Fibroblast of skin of right biceps (primary cell): ENCODE measurements at places on chromosomes 1 and 21.

GRCh38 chr1:97919585-97920261 is 1.1 kb downstream of the DPYD start:
- DNase-seq, result no peak

GRCh38 chr1:109989506-109990301 is 5.1 kb downstream of the AHCYL1 start:
- peak; percentile 55 for DNase-seq

DNA sequence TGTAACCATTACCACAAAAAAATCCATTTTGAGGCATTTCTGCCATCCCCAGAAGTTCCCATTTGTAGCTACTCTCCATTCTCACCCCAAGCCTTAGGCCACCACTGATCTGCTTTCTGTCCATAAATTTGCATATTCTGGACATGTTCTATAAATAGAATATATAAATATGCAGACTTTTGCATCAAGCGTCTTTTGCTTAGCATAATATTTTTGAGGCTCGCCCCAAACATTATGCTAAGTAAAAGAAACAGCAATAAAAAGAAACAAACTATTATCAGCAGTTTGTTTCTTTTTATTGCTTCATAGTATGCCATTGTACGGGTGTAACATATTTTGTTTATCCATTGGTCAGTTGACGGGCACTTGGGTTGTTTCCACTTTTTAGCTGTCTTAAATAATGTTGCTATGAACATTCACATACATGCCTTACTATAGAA is 7.9 kb downstream of the TFAP2E start:
- no peak for DNase-seq

GRCh38 chr1:43452789-43453441 is 816 bp downstream of the HYI start:
- peak; percentile 65 for DNase-seq

- DNase-seq, result peak; percentile 43
These were observed 41.0 kb upstream of the USP25 start for GRCh38 chr21:15688809-15689208.

- peak; percentile 21 for DNase-seq
These were observed 5.6 kb upstream of the TNFSF18 start for GRCh38 chr1:173056365-173056764.

GRCh38 chr1:210360852-210361477 is 32.3 kb downstream of the HHAT start:
- peak; percentile 56 for DNase-seq

DNA sequence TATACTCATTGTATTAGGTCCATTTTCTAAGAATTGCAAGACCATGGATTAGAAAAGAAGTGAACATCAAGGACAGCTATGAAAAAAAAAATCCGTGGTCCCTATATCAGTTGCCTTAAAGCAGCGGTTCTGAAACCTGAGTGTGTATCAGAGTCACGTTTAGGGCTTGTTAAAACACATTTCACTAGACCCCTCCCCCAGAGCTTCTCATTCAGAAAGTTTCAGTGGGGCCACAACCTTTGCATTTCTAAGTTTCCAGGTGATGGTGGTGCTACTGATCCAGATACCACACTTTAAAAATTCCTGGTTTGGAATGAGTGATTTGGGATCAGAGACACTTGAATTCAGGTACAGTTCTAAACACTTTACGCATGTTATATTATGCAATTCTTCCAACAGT is 96.1 kb upstream of the PRMT6 start:
- no peak for DNase-seq

DNA sequence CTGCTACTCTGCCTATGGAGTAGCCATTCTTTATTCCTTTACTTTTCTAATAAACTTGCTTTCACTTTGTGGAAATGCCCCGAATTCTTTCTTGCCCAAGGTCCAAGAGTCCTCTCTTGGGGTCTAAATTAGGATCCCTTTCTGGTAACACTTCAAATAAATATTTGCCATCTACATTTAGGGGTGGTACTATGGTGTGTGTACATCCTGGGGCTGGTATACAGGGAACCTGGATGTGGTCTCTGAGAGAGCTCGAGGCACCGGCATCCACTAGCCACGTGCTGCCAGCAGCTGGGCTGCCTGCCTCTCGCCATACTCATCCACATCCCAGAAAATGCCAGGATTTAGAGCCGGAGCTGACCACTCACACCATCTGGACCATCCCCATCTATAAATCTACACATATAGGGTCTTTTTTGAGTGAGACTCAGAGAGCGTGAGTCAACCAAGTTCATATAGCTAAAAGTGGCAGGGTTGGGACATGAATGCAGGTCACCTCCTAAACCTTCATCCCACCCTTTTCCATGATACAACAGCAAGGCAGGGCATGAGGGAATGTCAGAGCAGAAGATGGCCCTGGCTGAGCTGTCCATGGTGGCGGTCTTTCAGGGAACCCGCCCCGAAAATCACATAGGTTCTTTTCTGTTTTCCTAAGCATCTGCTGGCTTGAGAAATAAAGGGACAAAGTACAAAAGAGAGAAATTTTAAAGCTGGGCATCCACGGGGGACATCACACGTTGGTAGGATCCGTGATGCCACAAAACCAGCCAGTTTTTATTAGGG is 76.6 kb upstream of the F3 start:
- no peak for DNase-seq

DNA sequence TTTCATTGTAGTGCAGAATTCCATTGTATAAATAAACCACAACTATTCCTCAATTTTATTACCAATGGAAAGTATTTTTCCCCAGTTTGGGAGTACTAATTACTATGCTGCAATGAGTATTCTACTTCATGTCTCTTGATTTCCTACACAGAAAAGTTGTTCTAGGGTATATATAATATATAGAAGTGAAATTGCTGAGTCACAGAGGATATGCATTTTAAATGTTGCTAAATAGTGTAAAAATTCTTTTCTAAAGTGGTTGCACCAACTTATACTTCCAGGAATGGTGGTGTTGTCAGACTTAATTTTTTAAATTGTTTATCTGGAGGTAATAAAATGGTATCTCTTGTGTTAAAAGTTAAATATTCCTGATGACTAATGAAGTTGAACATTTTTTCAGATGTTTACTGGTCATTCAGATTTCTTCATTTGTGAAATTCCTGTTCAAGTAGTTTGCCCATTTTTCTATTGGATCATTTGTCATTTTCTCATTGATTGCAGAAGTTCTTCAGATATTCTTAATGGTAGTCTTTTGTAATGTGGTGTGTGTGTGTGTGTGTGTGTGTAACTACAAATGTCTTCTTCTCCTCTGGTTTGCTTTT is 19.1 kb upstream of the MYOG start:
- DNase-seq, result no peak

- no peak for DNase-seq
These were observed 66.5 kb downstream of the PEX14 start for GRCh38 chr1:10541286-10541685.

- peak; percentile 64 for DNase-seq
These were observed 82.1 kb upstream of the F3 start for GRCh38 chr1:94623560-94624148.

- DNase-seq, result no peak
These were observed 140.7 kb upstream of the PTBP2 start for GRCh38 chr1:96580920-96581319.

DNA sequence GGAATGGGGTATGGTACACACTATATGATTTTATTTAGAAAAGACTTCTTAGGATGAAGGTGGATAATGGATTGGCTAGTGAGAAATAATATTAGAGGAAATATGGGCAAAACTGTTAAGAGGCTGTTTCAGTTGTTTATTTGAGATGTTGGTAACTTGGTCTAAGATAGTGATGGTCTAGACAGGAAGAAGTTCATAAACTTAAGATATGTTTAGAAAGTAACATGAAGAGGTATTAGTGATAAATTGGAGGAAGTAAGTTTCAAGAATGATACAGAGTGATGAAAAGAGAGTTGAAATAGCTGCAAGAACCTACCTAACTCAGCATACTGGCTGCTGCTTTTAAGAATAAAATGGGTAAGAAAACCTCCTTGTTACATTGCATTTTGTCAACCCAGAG is 9.2 kb upstream of the PTPRC start:
- DNase-seq, result no peak

GRCh38 chr1:9321480-9321849 is 28.8 kb downstream of the SPSB1 start:
- peak; percentile 71 for DNase-seq

DNA sequence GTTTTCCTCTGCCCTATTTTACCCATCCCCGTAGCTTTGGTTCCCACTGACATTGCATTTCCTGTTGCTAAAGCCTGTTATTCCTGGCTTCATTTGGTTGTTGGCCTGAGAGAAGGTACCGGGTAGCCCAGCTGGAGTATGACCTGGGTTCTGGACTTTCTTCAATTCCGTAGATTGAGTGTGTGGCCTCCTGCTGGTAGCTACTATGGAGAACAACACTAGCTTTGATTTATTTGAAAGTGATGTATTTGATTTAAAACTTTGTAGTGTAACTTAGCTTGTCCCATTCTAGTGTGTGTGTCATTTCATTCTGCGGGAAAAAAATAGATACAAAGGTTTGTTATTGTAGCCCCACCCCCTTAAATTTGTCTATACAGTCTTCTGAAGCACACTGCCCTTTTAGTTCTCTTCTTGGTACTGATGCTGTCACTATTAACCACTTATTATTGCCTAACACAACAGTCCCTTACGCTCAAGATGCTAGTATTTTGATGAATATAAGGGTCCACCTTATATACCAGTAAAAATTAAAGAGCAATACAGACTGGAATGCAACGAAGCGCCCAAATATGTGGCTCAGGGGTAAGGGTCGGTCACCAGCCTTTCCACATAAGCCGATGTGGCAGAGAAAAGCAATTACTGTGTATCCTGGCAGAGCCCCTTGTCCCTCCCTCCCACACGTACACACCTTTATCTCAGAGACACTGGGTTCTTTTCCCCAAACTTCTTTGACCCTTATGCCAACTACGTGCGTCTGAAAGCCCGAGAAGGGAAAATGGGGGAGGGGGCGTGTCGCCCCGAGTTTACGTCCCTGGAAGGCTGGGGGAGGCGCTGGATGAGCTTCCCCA is 643 bp upstream of the MOV10 start:
- DNase-seq, result peak; percentile 55

- no peak for DNase-seq
These were observed 37.3 kb upstream of the SLC19A1 start for GRCh38 chr21:45579383-45580180.

GRCh38 chr1:72283307-72284083 is 1.2 kb upstream of the NEGR1 start:
- peak; percentile 77 for DNase-seq

GRCh38 chr21:35057428-35057827 is 8.3 kb upstream of the RUNX1 start:
- no peak for DNase-seq

DNA sequence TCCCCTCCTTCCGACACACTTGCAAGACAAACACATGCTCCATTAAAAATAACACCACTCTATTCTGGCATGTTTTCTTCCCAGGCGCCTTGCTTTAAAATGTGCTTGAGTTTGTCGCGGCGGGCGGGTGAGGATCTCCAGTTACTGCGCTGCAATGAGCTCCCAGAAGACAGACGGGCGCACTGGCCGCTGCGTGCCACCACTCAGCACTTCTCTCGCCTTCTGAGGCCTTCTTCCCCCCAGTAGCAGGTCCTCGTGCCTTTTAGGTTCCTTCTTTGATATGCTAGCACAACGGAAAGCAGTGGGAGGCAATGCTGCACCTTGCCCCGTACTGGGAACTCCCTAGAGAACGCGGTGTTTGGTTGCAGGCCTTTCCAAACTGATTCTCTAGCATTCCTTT is 279.5 kb upstream of the NR5A2 start:
- no peak for DNase-seq

DNA sequence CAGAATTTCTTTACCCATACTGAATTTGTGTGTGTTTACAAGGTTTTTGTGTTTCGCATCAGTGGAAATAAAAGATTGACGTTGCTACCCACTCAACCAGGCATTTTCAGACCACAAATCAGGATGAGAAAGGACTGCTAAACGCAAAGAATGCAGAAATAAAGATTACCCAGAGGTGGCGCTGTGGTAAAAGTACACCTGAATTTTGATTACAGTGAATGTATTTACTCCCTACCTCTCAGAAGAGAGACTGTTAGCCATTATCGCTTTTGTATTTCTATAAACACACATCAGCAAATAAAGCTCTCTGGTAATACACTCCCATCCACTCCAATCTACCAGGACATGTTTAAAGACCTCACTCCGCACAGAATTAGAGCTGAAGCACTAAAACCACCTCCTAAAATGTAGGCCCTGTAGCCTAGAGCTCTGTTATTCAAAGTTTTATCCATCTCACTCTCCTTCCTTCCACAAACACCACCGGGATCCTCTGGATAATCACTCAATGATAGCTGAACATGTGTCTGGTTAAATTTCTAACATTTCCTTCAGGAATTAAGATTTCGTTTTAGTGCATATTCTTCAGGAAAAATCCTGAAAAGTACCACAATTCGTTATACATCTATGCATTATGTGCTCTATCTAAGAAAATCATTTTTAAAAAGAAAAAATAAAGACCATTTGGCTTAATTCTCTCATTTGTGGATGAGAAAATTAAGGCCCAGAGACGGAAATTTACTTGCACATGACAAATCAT is 2.5 kb upstream of the LMO4 start:
- DNase-seq, result peak; percentile 52

DNA sequence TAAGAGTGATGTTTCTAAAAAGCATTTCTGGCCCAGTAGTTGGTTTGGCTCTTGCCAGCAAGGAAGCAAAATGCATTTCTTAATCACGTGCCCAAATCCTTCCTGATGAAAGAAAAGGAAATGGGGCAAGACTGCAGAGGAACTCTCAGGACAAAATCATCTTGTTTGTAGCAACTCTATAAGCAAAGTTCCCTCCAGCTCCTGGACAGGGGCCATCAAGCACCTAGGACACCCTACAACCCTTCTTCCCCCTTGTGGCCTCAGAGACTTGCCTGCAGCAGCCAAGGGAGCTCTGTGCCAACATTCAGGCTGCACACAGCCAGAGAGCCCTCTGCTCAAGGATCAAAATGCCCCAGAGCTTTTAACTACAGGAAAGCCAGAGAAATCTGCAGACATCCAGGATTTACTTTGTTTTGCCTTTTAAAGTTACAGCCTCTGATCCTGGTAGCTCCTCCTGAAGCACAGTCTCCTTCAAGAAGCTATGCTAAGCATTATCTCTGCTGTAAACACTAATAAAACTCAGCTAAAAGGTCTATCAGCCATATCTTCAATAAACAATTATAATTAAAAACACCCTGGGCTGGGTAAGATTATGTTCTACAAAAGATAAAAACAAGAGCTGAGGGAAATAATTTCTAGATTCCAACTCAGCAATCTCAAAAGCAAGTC is 105.0 kb downstream of the KIAA0319L start:
- peak; percentile 39 for DNase-seq

GRCh38 chr1:39431927-39432326 is 59.5 kb upstream of the BMP8A start:
- DNase-seq, result peak; percentile 26

DNA sequence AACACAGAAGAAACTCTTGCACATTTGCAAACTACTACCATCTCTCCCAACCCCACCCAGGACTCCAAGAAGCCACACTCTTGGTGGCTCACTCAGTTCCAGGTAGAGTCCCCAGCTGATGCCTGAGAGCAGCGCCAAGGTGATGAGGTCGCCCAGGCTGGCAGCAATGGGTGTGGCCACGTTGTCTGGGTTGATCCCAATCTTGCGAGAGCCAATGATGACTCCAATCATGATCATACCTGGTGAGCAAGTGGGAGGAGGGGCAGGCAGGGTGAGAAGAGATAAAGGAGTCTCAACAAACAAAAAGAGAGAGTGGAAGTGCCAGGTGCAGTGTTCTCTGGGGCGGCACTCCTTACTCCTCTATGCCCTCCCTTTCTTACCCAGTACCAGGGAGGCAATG is 14.4 kb downstream of the SLC41A1 start:
- DNase-seq, result no peak

GRCh38 chr21:45496968-45497845 is 45.0 kb downstream of the SLC19A1 start:
- no peak for DNase-seq
